T-cell (primary cell): ENCODE measurements at places on chromosomes 7 and 10. TPM values are rescaled to one million over a fixed set of nuclear protein-coding genes. Genes with fewer than 3 reads are reported as not detected.

- DNase-seq = no peak
- H3K27ac ChIP-seq = no peak overlapping the region
- H3K4me3 ChIP-seq = no peak overlapping the region
- H3K27me3 ChIP-seq = no peaks in the 10 kb centered on the region
- H3K4me1 ChIP-seq = no peaks in the 10 kb centered on the region
Measured at GRCh38 chr10:48768144-48768766, 83.6 kb downstream of the WDFY4 start.

- no peak for DNase-seq
- no peaks in the 10 kb centered on the region for H3K4me1 ChIP-seq
- no peaks in the 10 kb centered on the region for H3K36me3 ChIP-seq
Measured at GRCh38 chr10:78267598-78267997, 233.9 kb downstream of the RPS24 start.

DNA sequence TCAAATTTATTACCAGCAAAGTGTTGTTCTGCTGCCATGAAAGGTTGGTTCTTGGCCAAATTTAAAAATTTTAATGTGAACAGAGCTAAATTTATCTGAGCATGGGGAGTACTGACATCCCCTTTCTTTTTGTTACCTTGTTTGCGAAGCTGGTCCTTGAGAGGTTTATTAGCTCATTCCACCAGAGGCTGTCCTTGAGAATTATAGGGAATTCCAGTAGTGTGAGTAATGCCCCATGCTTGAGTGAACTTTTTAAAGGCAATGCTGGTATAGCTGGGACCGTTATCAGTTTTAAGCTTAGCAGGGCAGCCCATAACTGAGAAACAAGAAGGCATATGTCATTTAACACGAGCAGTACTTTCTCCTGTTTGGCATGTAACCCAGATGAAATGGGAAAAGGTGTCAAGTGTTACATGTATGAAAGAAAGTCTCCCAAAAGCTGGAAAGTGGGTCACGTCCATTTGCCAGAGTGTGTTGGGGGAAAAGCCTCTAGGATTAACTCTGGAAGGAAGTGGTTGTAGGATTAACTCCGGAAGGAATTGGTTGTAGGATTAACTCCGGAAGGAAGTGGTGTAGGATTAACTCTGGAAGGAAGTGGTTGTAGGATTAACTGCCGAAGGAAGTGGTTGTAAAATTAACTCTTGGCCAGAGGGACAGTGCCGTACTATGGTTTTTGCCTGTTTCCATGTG is 37.3 kb upstream of the AKR1C2 start:
- H3K4me3 ChIP-seq = no peak overlapping the region
- DNase-seq = no peak
- no peaks in the 10 kb centered on the region for H3K36me3 ChIP-seq
- H3K27me3 ChIP-seq = no peaks in the 10 kb centered on the region

- no peak for DNase-seq
- H3K4me3 ChIP-seq = no peak overlapping the region
- peaks cover 3% of the 10 kb centered on the region for H3K27me3 ChIP-seq
- H3K27ac ChIP-seq = no peak overlapping the region
Measured at GRCh38 chr10:61692447-61693010, 29.8 kb downstream of the CABCOCO1 start.

- no peak overlapping the region for H3K4me3 ChIP-seq
- H3K27me3 ChIP-seq = no peaks in the 10 kb centered on the region
- no peaks in the 10 kb centered on the region for H3K4me1 ChIP-seq
- H3K27ac ChIP-seq = no peak overlapping the region
- no peak for DNase-seq
- H3K36me3 ChIP-seq = no peaks in the 10 kb centered on the region
Measured at GRCh38 chr7:22049766-22050500, 104.2 kb upstream of the CDCA7L start.

GRCh38 chr10:97747573-97747972 is 10.6 kb downstream of the ZFYVE27 start:
- H3K4me1 ChIP-seq = no peaks in the 10 kb centered on the region
- no peak overlapping the region for H3K4me3 ChIP-seq
- H3K27me3 ChIP-seq = no peaks in the 10 kb centered on the region

Gene DKK1
- 0.76 TPM for total RNA-seq

Gene CYP26C1
- total RNA-seq = 0.49 TPM

Gene MPP7
- 35.8 TPM for total RNA-seq

Gene EMX2
- total RNA-seq = not detected
